ENCODE measurements at places on chromosomes 12 and 14. TPM values are rescaled to one million over a fixed set of nuclear protein-coding genes. Genes with fewer than 3 reads are reported as not detected.

- DNase-seq = no peak
Measured at GRCh38 chr14:97757491-97757890, 960.3 kb downstream of the VRK1 start.

- DNase-seq = peak; percentile 25
Measured at GRCh38 chr14:75063013-75063412, 811 bp downstream of the ACYP1 start.

- DNase-seq = no peak
Measured at GRCh38 chr12:56775638-56776037, 12.5 kb downstream of the HSD17B6 start.

ENDOU gene
- not detected for total RNA-seq

CCDC197 gene
- total RNA-seq = 0.69 TPM

All from activated CD4-positive, alpha-beta memory T cell treated with anti-CD3 and anti-CD28 coated beads for 36 hours (primary cell).